Cardiac muscle cell (in vitro differentiated cells and primary cell): ENCODE measurements at places on chromosomes 12 and 14. TPM values are rescaled to one million over a fixed set of nuclear protein-coding genes. Genes with fewer than 3 reads are reported as not detected.

Gene RTL1
- 0.04 and 0.15 TPM in 2 replicates for total RNA-seq

Gene AMIGO2
- total RNA-seq: 0.92 and 1.1 TPM in 2 replicates

Gene B4GALNT3
- total RNA-seq: 38.6 and 39.2 TPM in 2 replicates

Gene KCNC2
- total RNA-seq: not detected in 2 replicates

Gene RTN1
- total RNA-seq: 1.5 and 2.5 TPM in 2 replicates
